Hippocampal formation (tissue), 2 donors: ENCODE measurements at places on chromosomes 5 and 9.
A peak's percentile ranks its signal among the peaks of the same experiment; 100 is the strongest.

GRCh38 chr9:19269582-19269981 lies 39.1 kb downstream of the DENND4C start:
- DNase-seq, result no peak

DNA sequence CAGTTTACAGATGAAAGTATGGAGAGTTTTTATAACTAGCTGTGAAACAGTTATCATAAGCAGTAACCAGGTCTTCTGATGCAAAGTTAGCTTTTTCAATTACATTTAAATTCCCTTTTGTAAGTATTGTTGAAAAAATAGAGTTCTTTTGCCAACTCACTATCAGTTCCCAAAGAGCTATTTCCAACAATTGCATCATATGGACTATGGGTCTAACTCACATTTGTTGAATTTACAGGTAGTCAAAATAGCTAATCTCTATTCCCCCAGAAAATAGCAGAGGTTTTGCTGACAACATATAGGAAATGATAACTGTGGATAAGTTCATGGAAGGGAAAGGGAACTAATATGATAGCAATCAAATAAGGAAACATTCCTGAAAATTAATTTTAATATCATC lies 1.4 kb downstream of the SPINK1 start:
- DNase-seq, result no peak

DNA sequence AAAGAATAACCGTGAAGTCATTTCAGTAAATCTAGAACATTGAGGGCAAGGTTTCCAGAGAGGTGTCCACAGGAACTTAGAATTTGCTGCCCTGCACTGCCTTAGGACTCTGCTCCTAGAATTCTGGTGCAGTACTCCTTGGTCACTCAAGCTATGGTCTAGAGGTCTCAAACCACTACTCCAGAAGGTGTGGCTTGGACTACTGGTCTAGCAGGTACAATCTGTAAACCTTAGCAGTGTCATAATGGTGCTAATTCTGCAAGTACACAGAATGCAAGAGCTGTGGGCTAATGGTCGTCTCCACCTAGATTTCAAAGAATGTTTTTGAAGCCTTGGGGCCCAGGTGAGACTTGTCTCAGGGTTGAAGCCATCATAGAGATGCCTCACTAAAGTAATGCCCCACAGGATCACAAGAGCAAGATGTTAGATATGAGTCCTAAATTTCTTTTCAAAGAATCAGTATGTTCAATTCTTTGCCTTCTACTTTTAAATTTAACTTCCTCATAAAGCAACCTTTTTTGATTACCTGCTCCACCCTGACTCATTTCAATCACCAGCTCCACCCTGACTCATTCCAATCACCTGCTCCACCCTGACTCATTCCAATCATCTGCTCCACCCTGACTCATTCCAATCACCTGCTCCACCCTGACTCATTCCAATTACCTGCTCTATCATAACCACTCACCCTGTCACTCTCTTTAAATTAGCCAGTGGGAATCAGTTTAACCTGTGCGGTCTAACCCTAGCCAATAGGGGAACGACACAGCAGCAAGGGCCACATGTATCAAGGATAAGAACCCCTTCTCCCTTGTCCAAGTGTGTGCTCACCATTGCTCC lies 1111.8 kb upstream of the ACO1 start:
- DNase-seq, result no peak

DNA sequence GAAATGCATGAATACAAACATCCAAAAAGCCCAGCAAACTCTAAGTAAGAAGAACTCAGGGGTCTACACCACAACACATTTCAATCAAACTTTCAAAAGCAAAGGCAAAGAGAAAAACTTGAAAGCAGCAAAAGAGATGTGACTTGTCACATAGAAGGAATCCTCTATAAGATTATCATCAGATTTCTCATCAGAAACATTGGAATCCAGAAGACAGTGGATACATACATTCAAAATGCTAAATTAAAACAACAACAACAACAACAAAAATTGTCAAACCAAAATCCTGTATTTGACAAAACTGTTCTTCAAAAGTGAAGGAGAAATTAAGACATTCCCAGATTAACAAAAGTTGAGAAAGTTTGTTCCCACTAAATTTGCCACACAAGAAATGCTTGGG lies 362.7 kb downstream of the ZNF608 start:
- no peak for DNase-seq

DNA sequence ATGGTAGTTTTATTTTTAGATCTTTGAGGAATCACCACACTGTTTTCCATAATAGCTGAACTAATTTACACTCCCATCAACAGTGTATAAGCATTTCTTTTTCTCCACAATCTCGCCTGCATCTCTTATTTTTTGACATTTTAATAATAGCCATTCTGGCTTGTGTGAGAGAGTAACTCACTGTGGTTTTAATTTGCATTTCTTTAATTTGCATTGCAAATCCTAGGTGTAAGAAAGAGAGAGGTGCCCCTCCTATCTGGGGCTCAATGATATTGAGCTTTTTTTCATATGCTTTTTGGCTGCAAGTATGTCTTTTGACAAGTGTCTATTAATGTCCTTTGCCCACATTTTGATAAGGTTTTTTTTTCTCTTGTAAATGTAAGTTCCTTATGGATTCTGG lies 106.3 kb upstream of the SLC27A6 start:
- DNase-seq, result no peak

DNA sequence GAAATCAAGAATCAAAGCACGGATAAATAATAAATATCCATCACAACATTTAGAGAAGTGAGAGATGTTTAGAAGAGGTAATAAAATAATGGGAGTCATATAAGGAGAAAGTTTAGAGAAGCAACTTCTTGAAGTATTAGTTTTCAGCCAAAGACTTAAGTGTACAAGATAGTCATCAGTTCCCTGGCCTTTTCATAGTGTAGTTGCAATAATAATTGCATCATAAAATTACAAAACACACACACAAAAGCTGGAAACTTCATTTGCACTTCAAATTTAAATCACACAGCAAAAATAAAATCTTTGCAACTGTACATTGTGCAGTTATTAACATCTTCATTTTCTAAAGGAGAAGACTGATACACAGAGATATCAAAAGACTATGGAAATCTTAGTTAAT lies 319.1 kb upstream of the RGMB start:
- no peak for DNase-seq

GRCh38 chr5:24632353-24632752 lies 12.4 kb downstream of the CDH10 start:
- DNase-seq, result no peak

- peak; percentile 94 for DNase-seq
These were observed 85.7 kb downstream of the AMBP start for GRCh38 chr9:113992276-113992951.

DNA sequence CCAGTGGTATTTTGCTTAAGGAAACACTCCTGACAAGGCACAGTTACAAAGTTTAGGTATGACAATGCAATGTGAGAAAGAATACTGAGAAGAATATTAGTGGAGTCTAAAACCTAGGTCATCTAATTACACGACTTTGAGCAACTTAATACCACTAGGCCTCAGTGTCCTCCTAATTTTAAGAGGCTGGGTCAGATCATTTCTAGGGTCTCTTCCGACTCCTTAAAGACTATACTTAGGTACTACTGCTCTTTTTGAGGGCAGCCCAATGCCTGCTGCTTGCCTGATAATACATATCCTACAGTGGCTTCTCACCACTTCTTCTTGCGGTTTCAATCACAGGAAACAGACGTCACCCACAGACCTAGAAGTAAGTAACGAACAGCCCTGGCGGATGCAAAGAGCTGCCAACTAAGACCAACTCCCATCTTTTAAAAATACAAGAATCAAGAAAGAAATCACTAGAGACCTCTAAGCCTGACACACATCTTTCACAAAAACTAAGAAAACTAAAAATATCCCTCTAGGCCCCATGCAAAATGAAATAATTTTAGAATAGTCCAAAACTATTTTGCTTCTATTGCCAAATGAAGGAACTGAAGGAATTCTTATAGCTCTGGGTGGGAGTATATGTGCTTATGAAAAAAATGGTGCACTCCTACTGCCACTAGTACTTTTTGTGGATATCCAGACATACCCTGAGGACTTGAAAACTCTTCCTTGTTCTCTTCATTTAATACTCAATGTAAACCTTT lies 13.1 kb downstream of the DIAPH1 start:
- DNase-seq, result no peak

GRCh38 chr5:3599226-3600105 lies 3.8 kb downstream of the IRX1 start:
- no peak for DNase-seq

DNA sequence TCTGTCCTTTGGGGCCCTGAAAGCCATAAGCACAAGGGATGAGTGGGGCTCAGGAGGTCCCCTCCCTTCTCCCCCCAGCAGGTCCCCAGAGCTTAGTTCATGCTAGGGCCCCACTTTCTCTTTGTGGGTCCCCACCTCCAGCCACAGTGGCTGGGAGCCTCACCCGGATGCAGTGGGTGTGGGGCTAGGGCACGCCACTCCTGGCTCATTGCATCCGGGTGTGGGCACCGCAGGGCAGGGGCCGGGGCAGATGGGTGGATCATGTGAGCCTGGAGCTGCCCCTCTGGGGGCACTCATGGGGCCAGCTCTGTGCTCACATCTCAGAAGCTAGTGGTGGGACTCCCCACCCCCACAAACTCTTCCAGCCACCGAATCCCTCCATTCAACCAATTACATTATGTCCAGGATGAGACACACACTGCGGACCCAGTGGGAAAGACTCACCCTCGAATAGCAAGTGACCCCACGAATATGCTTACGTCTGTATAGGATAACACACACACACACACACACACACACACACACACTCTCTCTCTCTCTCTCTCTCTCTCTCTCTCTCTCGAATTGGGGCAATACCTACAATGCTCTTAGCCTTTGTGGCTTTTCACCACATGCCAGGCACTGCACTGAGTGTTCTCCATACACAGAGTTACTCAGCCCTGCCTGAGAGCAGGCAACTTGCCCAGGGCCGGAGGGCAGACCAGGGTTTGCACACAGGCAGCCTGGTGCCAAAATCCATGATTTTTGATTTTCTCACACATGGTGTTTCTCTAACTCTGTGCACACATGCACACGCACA lies 16.8 kb upstream of the PHYKPL start:
- no peak for DNase-seq

GRCh38 chr9:27350382-27350976 lies 53.5 kb upstream of the EQTN start:
- no peak for DNase-seq

GRCh38 chr9:120841930-120842684 lies 615 bp downstream of the PSMD5 start:
- no peak for DNase-seq
